ENCODE measurements at places on chromosomes 4 and X.

- DNase-seq, result no peak
These were observed 45.2 kb upstream of the TRIM2 start for GRCh38 chr4:153159016-153159415.

DNA sequence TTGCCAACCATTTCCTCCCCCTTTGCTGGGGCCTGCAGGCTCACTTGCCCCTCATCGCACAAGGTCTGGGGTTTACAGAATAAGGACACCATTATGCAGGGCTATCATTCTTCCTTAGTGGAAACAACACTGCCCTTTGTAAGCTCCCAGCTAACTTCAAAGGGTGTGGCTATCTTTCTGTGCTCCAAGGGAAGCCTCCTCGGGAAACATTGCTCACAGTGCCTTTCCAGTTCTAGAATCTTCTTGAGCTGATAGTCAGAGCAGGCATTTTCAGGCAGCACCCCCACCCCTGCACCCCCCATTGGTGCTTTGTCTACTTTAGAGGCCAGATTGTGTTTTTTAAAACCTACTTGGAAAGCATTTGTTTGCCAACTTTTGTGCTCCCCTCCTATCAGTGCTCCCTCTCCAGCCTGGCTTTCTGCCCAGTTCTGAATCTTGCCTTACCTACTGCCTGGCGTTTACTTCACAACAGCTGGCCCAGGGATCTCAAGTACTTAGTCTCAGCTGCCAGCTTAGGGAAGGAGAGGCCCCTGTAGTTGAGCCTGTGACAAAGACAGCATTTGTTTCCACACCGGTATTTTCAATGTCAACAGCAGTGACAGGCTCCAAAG is 53.5 kb downstream of the PLAC1 start:
- no peak for DNase-seq

GRCh38 chrX:12139934-12140611 is 1.8 kb downstream of the FRMPD4 start:
- no peak for DNase-seq

- DNase-seq, result no peak
These were observed 134.3 kb upstream of the RPL34 start for GRCh38 chr4:108486046-108486445.

GRCh38 chr4:95387719-95388118 is 161.1 kb downstream of the UNC5C start:
- no peak for DNase-seq

GRCh38 chrX:77427611-77428010 is 19.6 kb upstream of the FGF16 start:
- no peak for DNase-seq

- DNase-seq, result no peak
These were observed 1.1 kb downstream of the RNF150 start for GRCh38 chr4:141132072-141132708.

- no peak for DNase-seq
These were observed 74.0 kb downstream of the HPRT1 start for GRCh38 chrX:134533952-134534351.

DNA sequence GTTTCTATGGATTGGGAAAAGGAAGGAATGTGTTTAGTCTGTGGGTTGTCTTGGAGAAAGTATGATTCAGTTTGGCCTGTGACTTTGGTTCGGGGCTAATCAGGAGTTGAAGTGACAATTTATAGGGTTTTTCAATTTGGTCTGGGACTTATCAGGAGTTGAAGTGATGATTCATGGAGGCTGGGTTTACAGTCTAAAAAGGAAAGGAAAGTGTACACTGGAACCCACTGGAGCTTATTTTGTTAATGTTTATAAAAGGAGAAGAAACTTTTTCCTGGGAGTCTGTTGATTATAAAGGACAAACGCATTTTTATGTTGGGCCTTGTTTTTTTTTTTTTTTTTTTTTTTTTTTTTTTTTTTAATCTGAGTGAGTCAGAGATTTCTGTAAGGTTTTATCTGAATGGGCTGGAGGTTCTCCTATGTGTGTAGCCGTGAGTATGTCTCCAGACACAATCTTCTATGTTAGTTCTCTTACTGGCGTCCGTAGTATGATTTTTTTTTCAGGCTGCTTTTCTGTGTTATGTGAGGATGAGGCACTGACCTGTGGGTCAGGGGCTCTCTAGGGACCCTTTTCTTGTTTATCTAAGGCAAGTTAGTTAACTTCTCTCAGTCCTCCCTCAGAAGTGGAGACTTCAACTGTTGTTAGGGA is 33.0 kb upstream of the RAB9B start:
- no peak for DNase-seq

- no peak for DNase-seq
These were observed 57.6 kb upstream of the LGI2 start for GRCh38 chr4:25088093-25088952.

GRCh38 chr4:128310266-128310697 is 22.7 kb upstream of the PGRMC2 start:
- DNase-seq, result no peak

DNA sequence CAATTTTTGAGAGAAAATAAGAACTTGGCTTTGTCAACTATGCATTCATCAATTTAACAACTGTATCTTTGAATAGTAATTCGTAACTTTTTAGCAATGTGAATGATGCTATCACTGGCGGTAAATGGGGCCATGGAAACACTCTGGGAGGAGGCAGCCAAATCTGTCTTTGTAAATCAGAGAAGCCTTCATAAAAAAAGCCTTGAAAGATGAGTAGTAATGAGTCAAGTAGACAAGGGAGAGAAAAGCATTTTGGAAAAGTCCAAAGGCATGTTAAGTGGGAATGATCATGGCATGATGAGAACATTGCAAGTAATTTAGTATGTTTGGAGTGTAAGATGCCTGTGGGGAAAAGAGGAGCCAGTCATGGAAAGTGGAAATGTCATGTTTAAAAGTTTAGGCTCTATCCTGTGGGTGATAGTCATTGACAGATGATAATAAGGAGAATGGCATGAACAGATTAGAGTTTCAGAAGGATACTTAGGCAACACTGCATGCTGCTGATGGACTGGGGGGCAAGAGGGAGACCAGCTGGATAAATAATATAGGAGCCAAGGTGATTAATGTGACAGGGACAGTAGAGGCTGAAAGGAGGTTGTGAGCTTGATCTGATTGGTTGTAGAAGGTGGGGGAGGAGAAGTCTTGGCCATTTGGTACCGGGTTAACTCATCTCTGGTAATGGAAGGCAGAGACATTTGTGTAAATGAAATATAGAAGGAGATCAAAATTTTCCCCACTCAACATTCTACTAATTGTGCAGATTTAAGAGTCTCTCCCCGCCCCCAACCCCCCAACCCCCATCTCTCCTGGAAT is 16.3 kb downstream of the SPRY1 start:
- no peak for DNase-seq

DNA sequence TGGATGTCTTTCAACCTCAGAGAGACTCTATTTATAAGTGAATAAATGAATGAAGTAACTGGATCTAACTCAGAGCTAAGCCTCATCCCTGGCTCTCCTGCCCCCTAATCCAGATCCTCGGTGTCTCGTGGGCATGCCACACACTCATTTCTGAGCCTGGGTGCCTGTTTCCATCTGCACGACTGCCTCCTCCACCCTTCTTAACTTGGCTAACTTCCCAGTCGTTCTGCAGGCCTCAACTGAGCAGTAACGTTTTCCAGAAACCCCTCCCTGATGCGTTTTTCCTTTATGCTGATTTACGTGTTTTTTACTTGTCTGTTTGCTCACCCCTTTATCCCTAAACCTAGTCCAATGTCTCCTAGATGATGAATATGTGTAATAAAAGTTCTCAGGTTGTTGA is 186.9 kb upstream of the HS3ST1 start:
- no peak for DNase-seq

- no peak for DNase-seq
These were observed 380.8 kb downstream of the SPRY1 start for GRCh38 chr4:123777373-123777772.

- DNase-seq, result no peak
These were observed 230.8 kb downstream of the CFAP299 start for GRCh38 chr4:80566203-80566872.

DNA sequence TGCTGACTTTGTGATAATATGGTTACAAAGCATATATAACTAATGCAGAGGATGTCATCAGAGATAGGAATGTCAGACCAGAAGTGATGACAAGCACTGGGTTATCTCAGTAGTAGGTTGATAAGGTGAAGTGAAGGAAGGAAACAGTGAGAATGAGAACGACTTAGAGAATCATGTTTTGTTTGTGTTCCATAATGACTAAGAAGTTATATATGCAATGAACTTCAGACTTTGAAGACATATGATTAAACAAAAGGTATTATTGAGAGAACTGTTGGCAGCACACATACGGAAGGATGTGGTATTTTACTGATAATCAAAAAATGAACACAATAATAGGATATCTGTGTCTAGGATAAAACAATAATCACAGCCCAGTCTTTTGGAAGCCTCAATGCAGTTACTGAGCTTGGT is 18.3 kb upstream of the HHIP start:
- DNase-seq, result no peak

DNA sequence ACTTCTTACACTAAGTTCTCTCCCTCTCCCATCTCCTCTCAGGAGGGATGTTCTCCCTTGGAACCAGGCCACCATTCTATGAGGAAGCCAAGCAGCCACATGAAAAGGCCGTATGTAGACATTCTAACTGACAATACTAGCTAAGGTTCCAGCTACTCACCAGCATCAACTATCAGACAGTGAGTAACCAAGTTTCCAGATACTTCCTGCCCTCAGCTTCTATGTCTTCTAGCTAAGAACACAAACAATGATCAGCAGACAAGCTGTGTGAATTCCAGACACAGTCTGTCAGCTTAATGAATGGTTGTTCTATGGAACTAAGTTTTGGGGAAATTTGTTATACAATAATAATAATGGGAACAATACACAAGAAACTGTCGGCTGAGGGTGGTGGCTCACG is 50.8 kb downstream of the SMIM14 start:
- no peak for DNase-seq

DNA sequence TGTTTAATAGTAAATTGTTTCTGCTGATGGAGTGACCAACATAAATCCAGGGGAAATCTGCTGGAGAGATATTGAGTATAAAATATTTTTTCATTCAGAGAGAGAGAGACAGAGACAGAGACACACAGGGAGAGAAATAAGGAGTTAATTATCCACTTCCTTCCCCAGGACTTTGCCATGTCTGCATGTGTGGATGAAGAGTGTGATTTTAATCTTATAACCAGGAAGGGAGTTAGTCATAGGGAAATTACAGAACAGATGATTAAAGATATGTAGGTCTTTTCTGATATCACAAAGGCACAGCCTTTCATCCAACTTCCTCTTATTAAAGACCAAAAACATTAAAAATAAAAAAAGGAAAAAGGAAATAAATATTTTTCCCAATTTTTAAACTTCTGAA is 526.3 kb downstream of the SPRY1 start:
- DNase-seq, result no peak

DNA sequence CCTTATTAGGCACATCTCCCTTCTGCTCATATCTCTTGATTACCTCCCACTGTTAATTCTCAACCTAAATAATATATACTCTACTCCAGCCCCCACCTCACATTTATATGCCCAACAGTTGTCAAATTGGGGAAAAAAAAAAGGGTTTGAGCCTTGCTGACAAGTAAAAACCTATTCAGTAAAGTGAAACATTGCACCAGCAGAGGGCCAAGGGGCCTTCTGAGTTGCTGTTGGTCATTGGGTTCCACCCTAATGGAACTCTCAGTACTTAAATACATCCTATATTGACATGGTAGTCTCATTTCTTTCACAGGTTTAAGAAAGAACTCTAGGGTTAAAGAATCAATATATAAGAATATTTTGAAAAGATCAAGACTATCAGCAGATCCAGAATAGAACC is 362.2 kb downstream of the SMARCA1 start:
- DNase-seq, result no peak

DNA sequence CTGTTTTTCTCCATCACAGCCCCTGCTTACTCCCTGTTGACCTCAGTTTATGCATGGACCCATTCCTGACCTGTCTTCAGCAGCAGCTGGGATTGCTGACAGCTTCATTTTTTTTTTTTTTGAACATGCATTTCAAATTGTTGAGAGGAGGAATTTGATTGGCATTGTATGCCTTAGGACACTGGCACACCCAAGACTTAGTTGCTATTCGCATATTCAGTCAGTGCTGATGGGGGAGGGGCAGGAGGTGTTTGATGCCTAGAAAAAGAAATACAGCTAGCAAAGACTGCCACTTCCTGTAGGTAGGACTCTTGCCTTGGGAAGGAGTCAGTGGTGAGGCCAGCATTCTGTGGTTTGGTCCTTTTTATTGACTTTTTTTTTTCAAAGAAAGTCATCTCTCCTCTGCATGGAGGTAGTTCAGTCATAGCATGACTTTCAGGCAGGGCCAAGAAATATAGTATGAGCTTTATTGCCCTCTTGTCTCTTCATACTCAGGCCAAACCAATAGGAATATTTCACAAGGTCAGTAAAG is 33.6 kb upstream of the XK start:
- no peak for DNase-seq

GRCh38 chrX:72478351-72478750 is 94.3 kb downstream of the HDAC8 start:
- no peak for DNase-seq
